ENCODE measurements at places on chromosomes 6 and 20. TPM values are rescaled to one million over a fixed set of nuclear protein-coding genes. Genes with fewer than 3 reads are reported as not detected.

DNA sequence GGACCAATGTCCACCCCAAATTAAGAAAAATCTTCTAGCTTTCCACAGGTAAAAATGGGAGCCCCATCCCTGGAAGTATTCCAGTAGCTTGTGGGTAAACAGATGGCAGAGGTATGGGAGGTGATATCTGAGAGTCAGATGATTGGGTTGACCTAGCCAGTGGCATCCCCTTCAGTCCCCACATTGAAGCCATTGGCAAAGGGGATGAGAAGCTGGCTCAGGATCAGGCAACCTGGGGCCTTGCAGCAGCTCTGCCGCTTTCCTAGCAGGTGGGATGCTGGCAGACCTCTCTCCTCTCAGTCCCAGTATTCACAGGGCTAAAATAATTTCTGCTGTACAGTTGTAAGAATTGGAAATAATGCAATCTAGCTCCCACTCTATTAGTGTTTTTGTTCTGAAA is 108.9 kb upstream of the KCNG1 start:
- H3K27me3 ChIP-seq: peaks cover 3% of the 10 kb centered on the region
- H3K4me3 ChIP-seq: no peak overlapping the region
- no peak for DNase-seq
- H3K36me3 ChIP-seq: no peaks in the 10 kb centered on the region
- H3K4me1 ChIP-seq: peaks cover 1% of the 10 kb centered on the region

- no peaks in the 10 kb centered on the region for H3K36me3 ChIP-seq
- H3K4me3 ChIP-seq: no peak overlapping the region
- H3K4me1 ChIP-seq: no peaks in the 10 kb centered on the region
- no peak for DNase-seq
- H3K27me3 ChIP-seq: no peaks in the 10 kb centered on the region
- H3K27ac ChIP-seq: no peak overlapping the region
Observed at GRCh38 chr6:63066055-63066704, 145.1 kb upstream of the FKBP1C start.

DNA sequence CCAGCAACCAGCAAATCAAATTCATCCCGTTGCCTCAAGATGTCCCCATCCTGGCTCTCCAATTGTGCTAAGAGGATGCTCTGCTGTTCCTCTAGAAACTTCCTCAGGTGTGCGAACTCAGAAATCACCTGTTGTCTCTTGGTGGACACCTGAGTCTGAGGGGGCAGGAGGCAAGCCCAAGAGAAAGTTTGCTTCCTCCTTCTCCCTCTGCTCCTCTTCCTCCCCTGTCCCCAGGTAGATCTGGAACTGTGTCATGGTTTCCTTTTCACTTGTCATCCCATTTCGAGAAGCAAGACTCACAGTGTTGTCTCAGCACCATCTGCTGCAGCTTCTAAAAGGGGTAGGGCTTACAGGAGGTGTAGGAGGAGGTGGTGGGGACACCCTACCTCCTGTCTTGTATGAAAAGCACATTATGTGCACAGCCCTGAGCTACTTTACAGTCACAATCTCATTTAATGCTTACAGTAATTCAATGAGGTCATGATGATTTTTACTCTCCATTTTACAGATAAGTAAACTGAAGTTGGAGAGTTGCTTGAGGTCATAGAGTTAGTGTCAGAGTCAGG is 2.5 kb downstream of the TRIM10 start:
- no peak for DNase-seq
- H3K27ac ChIP-seq: no peak overlapping the region
- peaks cover 16% of the 10 kb centered on the region for H3K4me1 ChIP-seq
- no peak overlapping the region for H3K4me3 ChIP-seq
- no peaks in the 10 kb centered on the region for H3K36me3 ChIP-seq
- peaks cover 10% of the 10 kb centered on the region for H3K27me3 ChIP-seq

SPATA25 gene
- 1.7 TPM for total RNA-seq

PDYN gene
- not detected for total RNA-seq

DNA sequence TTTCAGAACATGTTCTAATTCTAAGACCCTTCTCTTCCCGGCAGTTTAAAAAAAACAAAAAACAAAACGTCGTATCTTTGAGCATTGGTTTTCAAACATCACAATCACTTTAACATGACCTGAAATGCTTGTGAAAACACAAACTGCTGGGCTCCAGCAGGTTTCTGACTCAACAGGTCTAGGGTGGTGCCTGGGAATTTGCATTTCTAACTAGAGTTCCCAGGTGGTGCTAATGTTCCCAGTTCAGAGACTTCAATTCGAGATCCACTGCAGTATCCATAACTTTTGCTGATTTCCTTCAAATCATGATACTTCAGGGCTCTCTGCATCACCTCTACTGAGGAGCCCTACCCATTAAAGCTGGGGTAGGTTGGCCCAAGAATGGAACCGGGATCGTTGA is 850 bp upstream of the SMPDL3A start:
- no peak overlapping the region for H3K27ac ChIP-seq
- H3K27me3 ChIP-seq: peaks cover 80% of the 10 kb centered on the region
- H3K4me3 ChIP-seq: no peak overlapping the region
- H3K36me3 ChIP-seq: peaks cover 2% of the 10 kb centered on the region

DNA sequence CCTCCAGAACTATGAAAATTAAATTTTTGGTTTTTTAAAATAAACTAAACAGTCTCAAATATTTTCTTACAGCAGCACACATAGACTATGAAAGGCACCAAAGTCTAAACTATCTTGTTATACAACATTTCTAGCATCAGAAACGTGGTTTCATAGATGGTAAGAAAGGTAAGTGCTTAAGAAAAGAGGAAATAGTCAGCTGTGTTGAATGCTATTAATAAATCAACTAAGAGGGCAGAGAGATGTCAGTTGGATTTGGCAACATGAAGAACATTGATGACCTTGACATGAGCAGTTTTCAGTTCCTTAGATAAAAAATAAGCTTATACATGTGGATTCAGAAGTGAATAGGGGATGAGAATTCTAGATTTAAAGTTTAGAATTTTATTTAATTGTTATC is 113.6 kb downstream of the RFX6 start:
- H3K4me1 ChIP-seq: no peaks in the 10 kb centered on the region
- no peaks in the 10 kb centered on the region for H3K36me3 ChIP-seq
- H3K27ac ChIP-seq: no peak overlapping the region

ZNF337 gene
- total RNA-seq: 25.3 TPM
